ENCODE measurements at places on chromosomes 11 and 22.

- no peak for DNase-seq
These were observed 7.6 kb downstream of the PARVG start for GRCh38 chr22:44188316-44188715.

DNA sequence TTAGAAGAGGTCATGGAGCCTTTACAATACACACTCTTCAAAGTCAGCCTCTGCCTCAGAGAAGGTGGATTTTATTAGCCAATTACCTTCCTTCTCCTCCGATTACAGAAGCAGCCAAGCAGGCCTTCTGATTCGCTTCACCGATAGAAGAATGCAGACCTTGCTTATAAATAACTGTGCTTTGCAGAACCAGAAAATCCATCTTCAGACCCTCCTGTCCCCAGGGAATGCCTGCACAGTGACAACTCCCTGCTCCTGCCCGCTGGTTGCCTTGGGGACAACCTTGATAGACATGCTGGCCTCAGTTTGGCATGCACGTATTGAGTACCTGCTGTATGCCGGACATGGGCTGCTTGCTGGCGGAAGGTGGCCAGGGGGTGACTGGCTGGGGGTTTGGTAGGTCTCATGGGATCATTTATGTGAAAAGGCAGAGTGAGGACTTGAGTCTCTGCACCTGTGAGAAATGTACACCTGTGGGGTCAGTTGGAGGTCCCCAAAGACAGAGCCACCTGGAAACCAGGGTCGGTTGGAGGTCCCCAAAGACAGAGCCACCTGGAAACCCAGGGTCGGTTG lies 1238.7 kb downstream of the BRD1 start:
- no peak for DNase-seq

- DNase-seq: no peak
These were observed 22.0 kb downstream of the TP53AIP1 start for GRCh38 chr11:128920666-128921065.

DNA sequence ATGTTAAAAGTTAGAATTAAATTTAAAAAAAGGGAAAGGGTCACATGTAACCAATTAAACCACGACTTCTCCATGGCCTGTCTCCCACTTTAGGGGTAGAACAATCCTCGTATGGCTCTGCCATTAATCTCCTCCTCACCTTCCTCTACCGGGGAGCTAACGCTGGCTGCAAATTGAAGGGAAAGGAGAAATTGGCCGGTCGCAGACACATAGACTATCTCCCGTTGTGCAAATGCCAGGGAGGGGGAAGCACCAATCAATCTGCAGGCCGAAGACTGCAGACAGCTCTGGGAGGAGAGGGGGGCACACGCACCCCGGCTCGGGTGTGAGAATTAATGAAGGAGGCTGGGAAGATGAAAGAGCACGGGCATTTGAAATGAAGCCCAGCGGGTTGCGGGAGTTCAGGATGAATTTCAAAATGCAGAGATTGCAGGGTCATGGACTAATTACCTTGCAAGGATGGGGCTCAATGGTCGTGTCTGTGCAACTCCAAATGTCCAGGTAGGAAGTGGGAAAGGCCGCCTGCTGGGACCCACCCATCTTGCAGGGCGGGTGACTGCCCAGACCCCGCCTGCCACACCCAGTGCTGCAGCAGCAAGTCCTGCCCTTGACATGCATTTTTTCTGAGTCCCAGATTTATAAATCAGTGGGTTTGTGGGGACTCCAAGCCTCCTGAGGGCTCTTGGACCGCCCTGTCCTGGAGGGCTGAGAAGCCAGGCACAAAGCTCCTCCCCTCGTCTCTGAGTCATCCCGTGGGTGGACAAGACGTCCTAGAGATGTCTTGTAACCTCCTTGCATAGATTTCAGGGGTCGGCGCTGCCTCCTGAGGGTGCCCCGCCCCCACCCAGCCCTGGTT lies 534.2 kb downstream of the TBC1D22A start:
- no peak for DNase-seq

- no peak for DNase-seq
These were observed 7.5 kb upstream of the NRGN start for GRCh38 chr11:124732230-124732629.

DNA sequence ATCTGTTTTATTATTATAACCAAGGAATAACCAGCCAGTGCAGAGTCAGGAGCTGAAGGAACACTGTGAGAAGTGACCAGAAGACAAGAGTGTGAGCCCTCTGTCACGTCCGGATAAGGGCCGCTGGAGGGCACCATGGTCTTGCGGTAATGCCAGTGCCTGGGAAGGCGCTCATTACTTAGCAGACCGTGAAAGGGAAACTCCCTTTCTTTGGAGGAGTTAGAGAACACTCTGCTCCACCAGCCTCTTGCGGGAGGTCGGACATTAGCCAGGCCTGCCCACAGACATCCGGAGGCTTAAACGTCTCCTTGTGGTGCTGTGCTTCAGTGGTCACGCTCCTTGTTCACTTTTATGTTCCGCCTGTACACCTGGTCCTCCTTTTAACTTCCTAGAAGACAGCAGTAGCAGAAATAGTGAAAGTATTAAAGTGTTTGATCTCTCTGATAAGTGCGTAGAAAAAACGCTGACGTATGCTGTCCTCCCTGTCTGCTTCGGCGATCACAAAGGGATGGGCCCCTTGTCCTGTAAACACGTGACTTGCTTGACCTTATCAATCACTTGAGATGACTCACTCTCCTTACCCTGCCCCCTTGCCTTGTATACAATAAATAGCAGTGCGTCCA lies 120.6 kb upstream of the LMO1 start:
- no peak for DNase-seq

- DNase-seq: no peak
These were observed 13.1 kb upstream of the RAB38 start for GRCh38 chr11:88188251-88188931.

- no peak for DNase-seq
These were observed 33.2 kb downstream of the HIKESHI start for GRCh38 chr11:86335131-86335767.

- no peak for DNase-seq
These were observed 42.3 kb downstream of the RNF141 start for GRCh38 chr11:10498426-10499250.

Data from hypothalamus (tissue), 51 donors.